Activated gamma-delta T cell treated with Interleukin-2 at 50 U/mL for 16 hours (primary cell): ENCODE measurements at places on chromosomes 5 and 9.

- no peak for DNase-seq
Measured at GRCh38 chr5:1836176-1836890, 35.1 kb downstream of the NDUFS6 start.

DNA sequence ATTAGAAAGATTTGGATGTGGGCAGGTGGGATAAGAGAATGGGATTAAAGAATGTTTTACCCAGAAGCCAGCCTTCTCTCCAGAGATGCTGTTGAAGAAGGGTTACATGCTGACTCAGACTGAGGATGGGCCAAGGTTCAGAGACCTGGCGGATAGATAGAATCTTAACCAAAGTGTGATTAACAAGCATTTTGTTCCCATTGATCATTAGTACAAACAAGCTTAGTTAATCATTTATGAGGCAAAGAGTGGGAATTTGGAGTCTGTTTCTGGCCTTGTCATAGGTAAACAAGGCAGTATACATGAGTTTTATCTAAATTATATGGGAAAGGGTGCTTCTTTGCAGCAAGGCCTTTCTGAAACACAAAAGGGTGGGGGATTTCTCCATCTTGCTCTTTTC, 20.8 kb upstream of the DTWD2 start:
- no peak for DNase-seq

- DNase-seq = no peak
Measured at GRCh38 chr5:88659529-88660263, 223.3 kb downstream of the MEF2C start.

DNA sequence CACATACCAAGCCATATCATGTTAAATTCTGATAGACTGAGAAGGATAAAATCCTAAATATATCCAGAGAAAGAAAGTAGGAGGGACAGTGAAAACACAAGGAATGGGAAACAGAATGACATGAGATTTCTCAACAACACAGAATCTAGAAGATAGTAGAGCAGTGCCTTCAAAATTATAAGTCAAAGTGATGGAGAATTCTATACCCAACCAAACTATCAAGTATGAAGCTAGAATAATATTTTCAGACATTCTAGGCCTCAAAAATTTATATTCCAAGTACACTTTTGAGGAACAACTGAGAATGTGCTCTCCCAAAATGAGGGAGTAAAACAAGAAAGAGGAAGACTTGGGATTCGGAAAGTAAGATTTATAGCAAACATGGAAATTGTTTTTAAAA, 10.9 kb upstream of the TTLL11 start:
- DNase-seq = no peak

DNA sequence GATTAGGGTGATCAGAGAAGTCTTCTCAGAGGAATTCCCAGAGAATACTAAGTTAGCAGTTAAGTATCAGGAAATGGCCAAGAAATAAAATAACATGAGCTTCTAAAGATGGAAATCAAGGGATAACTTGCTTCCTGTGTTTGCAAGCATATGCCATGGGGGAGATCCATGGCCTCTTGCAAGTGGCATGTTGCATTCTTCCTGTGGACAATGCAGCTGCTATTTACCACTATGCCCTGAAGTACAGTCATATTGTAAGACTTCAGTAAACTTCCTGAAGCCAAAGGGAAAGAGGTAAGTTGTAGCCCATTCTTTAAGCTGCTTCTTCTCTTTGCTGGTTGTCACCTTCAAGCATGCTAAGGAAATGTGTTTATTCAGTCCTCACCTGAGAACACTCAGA, 154.7 kb upstream of the RUSC2 start:
- no peak for DNase-seq

DNA sequence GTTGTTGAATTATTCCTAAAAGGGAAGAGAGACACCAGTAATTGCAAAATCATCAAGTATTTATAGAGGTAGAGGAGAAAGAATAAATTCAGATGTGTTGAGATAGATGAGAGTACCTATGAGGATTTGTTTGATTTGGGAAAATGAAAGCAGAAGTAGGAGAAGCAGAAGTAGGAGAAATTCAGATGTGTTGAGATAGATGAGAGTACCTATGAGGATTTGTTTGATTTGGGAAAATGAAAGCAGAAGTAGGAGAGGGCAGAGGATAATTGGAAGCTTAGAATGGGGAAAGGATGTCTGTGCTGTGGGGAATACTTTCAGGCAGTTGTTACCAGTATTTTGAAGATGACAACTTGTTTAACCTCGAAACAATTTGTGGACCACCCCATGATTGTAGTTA, 35.1 kb upstream of the ZCCHC7 start:
- no peak for DNase-seq

DNA sequence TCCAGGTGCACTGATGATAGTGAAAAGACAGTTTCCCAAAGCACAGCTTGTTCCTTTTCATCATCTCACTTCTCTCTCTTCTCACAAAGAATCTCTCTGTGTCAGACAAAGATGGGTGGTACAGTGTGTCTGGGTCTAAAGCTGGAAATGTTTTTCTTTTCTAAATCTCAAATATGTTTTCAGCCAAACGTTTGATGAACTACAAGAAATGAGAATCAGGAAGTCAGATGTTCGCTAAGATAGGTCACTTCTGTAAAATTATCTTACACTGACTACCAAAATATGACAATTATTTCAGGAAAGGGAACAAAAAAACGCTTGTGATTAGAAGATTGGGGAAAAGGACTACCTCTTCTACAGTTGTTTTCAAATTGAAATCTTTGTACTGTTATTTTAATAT, 708.8 kb downstream of the PTPRD start:
- no peak for DNase-seq

- DNase-seq = no peak
Measured at GRCh38 chr9:6876195-6876894, 118.6 kb downstream of the KDM4C start.

GRCh38 chr9:108903420-108904103, 30.4 kb downstream of the ELP1 start:
- no peak for DNase-seq

DNA sequence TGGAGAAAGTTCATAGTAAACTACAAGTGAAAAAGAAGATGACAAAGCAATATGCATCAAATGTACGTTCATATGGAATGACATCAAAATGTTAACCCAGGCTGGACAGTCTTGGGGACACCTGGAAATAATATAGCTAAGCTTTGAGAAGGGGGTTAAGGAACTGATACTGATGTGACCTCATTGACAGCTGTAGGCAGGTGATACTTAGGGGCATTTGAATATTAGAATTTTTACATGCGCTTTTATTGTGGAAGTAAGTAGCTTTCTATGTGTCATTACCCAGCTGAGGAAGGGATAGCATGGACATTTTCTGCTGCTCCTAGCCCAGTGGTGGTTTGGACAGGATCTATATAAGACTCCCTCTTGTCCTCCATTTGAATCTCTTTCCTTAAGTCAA, 299.7 kb downstream of the CWC27 start:
- no peak for DNase-seq

DNA sequence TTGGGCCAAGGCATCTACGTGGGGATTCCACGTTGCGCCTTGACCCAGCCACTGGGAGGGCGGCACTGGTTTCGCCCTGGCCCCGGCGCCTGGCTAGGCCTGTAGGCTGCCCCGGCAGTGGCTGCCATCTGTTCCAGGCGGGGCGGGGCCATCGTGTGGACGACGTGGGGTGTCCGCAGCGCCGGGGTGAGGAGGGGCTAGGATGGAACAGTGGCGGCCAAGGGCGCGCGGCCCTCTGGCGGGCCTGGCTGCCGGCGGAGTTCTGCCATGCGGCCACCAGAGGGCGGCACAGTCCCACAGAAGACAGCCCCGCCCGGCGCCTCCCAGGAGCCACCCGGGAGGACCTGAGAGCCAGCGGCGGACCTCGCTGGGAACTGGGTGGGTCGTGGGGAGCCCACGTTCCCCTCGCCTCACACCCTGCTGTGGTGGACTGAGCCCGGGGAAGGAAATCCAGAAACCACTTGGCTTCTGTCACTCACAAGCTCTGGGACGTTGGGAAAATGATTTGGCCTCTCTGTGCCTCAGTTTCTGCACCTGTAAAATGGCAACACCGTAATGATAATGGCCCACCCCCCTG, 22.6 kb upstream of the RAPGEF1 start:
- DNase-seq = peak; percentile 74
